ENCODE measurements at places on chromosomes 6 and 20.

- no peak for DNase-seq
Measured at GRCh38 chr6:89048985-89049384, 31.6 kb upstream of the PNRC1 start.

DNA sequence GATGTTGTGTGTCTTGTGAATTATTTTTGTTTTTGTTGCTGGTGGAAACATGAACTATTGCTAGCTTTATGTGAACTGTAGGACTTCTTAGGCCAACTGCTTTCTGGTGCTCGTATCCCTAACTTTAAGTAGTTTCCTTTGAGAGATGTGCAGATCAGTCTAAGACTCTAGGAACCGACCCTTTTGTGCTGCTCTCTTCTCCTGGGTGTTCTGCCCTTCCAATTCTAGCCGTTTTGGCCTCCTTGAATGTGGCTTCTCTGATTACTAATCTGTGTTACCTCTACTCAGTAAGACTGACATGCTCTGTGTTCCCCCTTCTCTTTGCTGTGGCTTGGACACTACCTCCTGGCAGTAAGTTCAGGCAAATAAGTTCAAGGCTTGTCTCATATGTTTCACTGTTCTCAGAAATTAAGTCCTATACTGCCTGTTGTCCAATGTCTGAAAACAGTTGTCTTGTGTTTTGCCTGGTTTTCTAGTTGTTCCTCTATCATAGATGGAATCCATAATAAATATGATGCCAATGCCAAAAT lies 58.0 kb downstream of the FOXO3 start:
- DNase-seq, result no peak

GRCh38 chr6:170533792-170534191 lies 19.3 kb downstream of the PSMB1 start:
- no peak for DNase-seq

DNA sequence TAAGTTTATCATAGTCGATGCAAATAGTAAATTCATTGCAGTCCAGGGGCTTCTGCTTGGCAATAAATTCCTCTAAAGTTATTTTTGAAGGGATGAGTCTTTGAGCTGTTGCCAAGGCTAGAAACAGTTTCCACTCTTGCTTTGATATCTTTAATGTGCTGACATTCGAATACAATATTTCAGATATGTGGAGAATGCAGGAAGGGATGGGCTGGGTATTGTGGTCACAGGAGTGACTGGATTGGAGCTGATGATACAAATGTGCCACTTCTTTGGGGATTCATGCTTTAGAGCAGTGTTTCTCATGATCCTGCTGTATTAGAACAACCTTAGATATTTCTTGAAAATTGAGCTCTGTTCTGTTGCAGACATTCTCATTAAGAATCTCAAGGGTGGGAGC lies 139.0 kb downstream of the PRDM13 start:
- DNase-seq, result no peak

DNA sequence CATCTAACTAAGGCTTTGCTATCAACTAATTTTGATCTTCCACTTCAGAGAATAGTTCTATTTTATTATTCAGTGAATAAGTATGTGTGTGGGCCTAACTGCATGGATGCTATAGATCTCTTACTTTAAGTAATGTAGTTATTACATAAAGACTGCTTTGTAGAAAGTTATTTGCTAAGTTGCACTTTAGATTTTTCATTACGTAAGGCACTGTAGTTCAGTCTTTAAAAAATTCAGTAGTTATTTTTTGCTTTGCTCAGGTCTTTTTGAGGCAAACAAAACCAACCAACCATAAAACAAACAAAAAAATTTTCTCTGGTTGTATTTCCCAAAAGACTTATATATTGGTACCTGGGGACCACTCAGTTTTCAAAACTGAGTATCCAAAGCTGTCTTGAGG lies 53.0 kb downstream of the KCNQ5 start:
- DNase-seq, result no peak

GRCh38 chr6:138517635-138518034 lies 18.3 kb upstream of the NHSL1 start:
- DNase-seq, result peak; percentile 66

DNA sequence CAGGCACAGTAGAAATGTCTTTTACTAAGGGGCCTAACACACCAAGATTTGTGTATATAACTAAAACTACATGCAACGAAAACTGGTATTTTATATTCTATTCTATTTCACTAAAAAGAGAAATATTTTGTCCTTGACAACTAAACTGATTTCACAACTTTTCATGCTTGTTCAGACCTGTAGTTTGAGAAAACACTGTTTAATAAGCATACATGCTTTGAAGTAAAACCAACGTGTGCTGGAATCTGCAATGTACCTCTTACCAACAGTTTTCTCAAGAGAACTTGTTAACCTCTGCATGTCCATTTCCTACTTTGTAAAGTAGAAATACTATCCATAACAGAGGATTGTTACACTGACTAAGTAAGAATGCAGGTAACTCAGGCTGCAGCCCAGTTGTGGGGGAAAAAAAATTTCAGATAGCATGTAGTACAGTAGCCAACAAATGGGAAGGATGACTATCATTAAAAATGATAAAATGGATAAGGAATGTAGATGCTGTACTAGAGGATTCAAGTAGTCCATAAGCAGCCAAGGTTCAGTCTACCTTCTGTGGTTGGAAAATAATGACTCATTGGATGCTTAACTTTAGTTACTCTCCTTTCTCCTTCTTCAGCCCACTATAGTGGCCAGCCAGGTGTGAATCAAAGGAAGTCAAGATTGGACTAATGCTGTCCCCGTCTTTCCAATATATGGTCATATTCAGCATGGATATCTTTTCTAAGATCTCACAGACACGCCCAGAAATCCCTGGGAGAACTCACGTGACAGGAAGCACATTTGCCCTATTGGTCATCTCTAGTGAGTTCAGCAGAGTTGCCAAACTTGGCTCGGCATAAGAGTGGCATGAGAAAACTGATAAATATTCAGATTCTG lies 65.2 kb downstream of the HFE start:
- no peak for DNase-seq

GRCh38 chr6:255041-255750 lies 37.1 kb upstream of the DUSP22 start:
- no peak for DNase-seq

DNA sequence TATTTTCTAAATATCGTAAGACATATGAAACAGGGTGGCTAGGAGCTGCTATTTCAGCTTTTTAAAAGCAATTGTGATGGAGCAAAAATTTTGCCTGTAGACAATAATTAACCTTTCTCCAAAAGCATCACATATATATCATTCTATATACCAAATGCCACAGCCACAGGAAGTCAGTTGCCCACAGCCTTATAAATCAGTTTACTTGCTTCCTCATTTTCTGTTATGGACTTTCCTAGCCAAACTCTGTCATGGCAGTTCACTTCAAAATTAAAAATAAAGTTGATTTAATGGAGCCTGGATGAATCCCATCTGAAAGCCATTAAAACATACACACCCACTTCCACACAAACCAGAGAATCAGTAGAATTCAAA lies 93.4 kb upstream of the NHSL1 start:
- DNase-seq, result peak; percentile 10

- peak; percentile 78 for DNase-seq
Measured at GRCh38 chr20:49186535-49187329, 1.4 kb downstream of the STAU1 start.

DNA sequence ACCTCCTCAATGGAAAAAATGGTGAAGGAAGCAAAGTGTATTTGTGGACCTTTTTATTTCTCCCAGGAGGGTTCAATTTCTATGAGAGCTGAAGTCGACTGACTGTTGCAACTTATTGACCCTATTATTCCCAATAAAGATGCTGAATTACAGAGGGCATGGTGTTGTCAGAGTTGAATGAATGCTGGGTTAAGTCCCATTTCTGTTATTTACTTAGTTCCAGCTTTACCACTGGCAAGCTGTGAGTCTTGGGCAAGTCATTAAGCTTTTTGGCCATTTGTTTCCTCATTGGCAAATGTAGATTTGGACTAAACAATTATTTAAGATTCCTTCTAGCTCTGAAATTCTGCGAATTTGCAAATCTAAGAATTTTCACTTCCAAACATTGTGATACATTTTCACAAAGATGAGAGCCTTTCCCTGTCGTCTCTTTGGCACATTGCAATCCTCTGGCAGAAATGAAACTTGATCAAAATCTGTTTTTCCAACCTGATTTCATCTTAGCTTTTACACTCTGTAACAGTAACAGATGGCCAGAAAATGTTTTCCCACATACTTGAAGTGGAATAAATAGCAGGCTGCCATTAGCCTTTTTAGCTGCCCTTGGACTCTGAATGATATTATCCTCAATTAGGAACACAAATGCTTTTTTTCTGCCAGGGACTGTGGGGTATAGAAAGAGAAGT lies 21.3 kb downstream of the BLTP3A start:
- no peak for DNase-seq

DNA sequence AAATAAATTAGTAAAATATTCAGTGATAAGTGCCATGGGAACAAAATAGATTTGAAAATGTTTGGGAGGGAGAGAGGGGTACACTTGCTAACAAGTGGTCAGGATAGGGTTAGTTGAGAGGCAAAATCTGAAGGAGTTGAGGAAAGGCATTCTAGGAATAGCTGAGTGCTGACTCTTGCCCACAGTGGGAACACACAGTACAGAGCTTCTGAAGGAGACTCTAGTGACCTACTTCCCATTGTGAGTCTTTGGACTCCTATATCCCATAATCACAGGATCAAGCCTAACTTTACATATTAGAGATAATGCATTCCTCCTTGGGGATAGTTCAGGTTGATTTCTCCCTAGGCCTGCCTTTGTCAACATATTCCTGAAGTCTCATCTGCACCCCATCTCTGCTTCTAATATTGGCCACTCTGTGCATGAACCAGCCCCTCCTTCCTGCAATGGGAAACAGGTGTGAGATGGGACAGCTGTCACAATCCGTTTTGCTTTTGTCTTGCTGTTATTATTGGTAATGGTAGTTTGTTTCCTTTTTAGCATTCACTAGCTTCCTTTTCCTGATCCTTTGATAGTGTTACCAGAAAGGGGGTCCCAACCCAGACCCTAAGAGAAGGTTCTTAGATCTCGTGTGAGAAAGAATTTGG lies 2.6 kb upstream of the TRIM38 start:
- no peak for DNase-seq

GRCh38 chr6:163335671-163336545 lies 78.6 kb upstream of the QKI start:
- no peak for DNase-seq

DNA sequence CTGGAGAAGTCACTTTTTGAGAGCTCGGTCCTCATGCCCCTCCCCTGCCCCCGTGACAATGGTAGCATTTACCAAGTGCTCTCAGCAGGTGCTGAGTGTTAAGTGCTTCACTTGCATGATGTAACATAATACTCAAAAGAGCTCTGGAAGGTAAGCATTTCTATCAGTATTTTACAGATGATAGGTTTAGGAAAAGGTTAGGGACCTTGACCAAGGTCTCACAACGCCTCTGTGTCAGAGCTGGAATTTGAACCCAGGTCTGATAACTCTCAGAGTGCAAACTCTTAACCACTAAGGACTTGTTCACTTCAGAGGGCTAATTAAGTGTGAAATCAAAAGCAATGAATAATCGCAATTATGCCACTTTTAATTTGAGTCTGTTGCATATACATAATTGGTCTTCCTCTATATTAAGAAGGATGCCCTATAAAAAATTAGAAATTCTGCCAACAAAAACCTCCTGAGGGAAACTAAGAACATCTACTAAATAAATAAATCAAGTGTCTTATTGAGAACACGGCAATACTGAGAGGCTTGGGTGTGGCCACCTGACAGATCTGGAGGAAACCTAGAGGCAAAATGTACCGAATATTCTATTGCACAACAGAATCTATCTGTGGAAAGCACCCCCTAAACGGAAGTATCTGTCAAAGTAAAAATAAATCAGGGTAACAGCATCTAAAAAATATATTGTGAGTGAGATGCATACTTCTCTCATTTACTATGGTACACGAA lies 109.8 kb downstream of the BACH2 start:
- DNase-seq, result peak; percentile 50

- peak; percentile 36 for DNase-seq
Measured at GRCh38 chr20:64099880-64100565, 7.3 kb downstream of the NPBWR2 start.

GRCh38 chr6:129683601-129684322 lies 26.2 kb downstream of the ARHGAP18 start:
- peak; percentile 73 for DNase-seq

DNA sequence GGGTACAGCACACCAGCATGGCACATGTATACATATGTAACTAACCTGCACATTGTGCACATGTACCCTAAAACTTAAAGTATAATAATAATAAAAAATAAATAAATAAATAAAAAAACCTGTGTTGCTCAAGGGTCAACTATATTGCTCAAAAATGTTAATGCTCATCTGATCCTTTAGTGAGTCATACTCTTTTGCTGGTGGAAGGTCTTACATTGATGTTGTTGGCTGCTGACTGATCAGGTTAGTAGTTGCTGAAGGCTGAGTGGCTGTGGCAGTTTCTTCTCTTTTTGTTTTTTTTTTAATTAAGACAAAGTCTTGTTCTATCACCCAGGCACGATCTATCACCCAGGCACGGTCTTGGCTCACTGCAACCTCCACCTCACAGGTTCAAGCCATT lies 29.6 kb upstream of the SMIM26 start:
- no peak for DNase-seq

DNA sequence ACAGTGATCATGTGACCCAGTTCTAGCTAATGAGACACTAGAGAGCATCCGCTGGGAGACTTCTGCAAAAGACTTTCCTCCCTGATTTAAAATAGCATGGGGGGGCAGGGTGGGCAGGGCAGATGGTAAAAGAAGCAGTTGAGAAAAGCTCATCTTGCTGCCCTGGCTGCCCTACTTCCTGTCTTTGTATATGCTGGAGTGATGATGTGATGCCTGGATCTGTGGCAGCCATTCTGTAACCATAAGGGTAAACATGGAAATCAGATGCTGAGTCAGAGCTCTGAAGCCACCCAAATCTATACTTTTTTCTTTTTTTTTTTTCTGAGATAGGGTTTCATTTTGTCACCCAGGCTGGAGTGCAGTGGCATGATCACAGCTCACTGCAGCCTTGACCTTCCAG lies 25.4 kb downstream of the ZFP64 start:
- no peak for DNase-seq

DNA sequence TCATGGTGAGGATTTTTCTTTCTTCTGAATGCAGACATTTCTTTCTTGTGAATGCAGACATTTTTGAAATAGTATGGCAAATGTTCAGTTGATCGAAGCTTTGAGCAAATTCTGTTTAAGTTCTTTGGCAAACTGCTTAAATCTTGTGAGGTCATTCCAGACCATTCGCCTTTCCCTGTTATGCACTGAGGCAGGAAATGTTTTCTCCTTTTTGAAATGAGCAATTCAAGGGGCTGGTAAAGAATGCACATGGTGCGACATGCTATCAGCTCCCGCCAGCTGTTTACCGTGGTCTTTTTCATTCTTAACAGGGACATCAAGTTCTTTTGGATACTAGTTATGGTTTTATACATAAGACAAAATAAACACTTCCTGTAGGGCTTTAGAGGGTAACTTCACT lies 112.0 kb upstream of the CCN2 start:
- DNase-seq, result no peak

GRCh38 chr6:39228111-39228971 lies 934 bp downstream of the KCNK5 start:
- DNase-seq, result peak; percentile 28

DNA sequence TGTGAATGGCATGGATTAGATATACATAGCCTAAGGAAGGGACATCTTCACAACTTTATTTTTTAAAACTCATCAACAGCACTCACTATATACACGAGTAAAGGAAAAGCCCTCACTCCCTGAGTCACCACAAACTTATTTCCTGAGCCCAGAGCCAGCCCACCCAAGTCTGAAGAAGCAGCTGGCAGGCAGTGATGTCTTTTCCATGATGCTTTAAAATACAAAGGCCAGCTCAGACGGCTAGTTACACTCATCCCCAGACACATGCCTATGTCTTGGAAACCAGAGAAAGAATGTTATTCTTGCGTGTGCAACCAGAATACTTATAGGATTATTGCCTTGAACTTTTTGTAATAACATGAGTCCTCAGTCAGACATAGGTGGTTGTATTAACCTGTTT lies 114.4 kb downstream of the ADGRG6 start:
- no peak for DNase-seq

All from CD4-positive, alpha-beta T cell treated with Interleukin-10 for 1 hour (primary cell).